ENCODE measurements at places on chromosomes 7 and 10.

DNA sequence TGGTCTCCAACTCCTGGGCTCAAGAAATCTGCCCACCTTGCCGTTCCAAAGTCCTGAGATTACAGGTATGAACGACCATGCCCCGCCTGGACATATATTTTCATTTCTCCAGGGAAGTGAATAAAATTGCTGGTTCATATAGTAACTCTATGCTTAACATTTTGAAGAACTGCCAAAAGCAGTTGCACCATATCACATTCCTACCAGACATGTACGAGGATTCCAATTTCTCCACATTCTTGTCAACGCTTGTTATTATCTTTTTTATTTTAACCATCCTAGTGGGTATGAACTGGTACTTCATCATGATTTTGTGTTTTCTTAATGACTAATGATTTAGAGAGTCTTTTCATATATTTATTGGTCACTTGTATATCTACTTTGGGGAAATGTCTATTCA is 21.9 kb upstream of the CPN1 start:
- no peak for DNase-seq

DNA sequence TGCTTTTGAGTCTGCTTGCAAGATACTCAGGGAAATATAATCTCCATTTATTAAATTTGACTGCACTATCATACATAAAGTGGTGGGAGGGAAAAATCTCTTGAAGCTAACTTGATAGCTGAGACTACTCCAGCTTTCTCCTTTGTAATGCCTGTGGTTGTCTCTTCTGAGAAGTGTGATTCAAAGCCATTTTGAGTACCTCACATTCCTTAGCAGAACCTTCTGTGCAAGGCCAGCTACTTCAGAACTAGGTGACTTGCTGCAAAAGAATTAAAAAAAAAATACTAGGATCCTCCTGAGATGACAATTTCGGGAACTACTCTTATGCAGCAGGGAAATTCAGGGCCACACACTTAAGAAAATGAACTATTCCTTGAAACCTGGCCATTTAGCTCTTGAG is 294.8 kb downstream of the MDFIC start:
- no peak for DNase-seq

GRCh38 chr10:62116896-62117295 is 151.7 kb downstream of the RTKN2 start:
- DNase-seq, result no peak

DNA sequence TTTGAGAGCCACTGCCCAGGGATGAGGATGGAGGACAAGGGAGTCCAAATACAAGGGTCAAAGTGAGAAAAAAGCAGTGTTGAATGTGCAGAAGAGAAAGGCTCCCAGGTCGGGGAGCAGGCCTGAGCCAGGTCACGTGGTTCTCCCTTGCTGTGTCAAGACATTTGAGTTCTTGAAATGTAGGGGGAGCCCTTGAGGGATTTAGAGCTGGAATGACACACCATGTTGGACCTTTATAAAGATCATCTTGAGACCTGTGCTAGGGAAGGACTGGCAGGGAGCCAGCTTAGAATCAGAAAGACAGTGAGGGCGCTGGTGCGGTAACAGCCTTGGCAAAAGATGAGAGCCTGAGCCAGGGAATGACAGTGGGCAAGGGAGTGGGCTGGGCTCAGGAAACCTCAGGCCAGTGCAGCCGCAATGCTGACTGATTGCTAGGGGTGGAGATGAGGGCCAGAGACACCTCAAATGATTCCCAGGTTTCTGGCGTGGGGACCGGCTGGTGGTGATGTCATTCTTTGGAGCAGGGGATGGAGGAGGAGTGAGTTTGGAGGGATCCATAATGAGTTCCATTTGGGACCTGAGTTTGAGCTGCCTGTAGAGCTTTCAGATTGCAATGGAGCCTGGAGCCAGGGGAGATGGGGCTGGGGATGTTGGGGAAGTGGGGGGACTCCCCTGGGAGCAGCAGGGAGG is 120.1 kb downstream of the PTPN20 start:
- DNase-seq, result no peak

DNA sequence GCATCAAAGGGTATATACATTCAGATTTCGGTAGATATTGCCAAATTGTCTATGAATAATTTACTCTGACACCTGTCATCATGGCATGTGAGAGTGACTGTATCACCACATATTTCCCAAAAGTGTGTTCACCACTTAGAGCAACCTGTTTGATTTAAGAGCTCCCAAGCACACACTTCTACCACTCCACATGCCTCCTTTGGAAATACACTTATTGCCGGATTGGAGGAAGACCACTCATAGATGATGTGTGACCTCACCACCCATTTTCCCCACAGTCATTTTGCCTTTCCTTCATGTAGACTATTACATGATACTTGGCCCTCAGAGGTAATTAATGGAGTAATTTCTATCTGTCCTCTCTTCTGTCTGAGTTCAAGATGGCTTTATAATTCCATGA is 75.5 kb downstream of the SLC16A9 start:
- DNase-seq, result no peak

GRCh38 chr7:142802301-142802700 is 31.5 kb downstream of the PRSS2 start:
- DNase-seq, result no peak

DNA sequence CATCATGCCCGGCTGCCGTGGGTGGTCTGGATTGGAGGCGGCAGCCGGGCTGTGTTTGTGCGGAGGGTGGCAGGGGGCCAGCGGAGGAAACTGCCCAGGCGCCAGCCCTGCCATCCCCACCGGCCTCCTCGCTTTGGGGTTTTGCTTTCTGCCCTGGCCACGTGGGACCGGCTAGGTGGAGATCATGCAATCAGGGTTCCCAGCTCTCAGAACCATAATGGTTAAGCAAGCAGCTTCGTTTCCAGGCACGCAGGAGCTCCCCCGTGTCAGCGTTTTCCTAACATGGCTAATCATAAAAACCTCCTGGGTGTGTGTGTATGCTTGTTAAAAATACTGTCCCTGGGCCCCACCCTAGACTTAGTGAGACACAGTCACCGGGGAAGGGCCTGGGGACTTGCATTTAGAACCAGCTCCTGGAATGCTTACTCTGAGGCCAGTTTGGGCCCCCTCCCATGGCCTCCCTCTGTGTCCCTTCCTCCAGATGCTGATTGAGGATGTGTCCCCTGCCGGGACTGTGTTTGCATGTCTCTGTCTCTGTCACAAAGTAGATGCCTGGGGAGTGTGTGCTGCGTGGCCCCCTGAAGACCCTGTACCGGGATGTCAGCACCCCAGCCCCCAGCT is 119.3 kb downstream of the CUX1 start:
- no peak for DNase-seq

DNA sequence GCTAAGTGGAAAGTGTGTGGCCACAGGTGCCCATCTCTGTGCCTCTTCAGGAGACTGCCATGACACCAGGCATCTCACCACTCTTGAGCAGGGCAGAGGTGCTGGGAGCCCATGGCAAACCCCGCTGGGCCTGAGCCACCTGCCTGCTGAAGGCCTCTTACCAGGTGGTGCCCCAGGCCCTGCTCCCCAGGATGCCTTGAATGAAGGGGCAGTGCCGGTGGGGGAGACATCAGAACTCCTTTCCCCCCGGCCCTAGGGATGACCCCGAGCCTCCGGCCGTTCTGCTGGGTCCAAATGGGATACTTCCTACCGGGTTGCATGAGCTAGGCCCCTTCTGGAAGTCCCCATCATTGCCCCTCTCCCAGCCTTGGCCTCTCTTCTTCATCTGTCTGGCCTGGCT is 37.6 kb downstream of the UNC5B start:
- DNase-seq, result no peak

Measured in activated T-helper 2 cell treated with anti-CD3 and anti-CD28 coated beads, Interferon-gamma antibody, Interleukin-2, Interleukin-4, amounts not matched to agents 10 μg/mL and 5 μg/mL and 100 μg/mL, durations not matched to agents 14 hours and 24 hours and 36 hours (primary cell).